Fibroblast of skin of scalp (primary cell): ENCODE measurements at places on chromosomes 5 and 9.

DNA sequence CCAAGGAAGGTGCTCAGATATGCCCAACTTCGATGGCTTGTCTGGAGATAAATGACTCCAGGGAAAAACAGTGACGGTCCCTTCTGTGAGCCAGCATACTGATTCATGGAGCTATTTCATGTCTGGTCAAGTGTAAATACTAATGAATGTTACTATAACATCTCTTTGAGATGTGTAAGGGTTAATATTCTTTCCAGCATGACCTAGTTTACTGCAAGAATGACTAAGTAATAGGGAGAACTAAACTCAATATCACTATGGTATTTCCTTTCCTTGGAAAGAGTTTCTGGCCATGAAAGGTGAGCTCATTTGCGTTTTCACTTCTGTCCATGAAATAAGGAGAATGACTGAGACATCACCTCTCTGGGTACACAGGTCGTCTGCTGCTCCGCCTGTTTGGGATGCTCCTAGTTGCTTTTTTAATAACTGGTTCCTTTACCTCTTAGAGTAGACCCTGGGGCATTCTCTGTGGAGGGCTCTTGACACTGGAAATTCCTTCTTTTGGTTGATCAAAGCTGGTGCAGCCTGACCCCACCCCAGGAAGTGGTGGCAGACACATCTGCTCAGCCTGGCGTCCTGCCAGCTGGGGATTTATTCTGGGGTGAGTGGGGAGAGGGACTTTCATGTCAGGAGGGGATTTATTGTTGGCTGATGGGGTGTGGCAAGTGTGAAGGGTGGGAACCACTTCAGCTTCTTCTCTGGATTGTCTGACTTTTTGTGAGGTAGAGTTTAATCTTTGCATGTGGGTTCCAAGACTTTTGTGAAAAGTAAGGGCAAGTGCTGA is 250.0 kb upstream of the MPDZ start:
- no peak for DNase-seq

- DNase-seq: peak; percentile 99
Observed at GRCh38 chr5:181223058-181223728, at the start of gene TRIM41. TSS of gene TRIM41 (plus strand) at chr5:181223281. CDS start at chr5:181224000, 719 bp downstream.

DNA sequence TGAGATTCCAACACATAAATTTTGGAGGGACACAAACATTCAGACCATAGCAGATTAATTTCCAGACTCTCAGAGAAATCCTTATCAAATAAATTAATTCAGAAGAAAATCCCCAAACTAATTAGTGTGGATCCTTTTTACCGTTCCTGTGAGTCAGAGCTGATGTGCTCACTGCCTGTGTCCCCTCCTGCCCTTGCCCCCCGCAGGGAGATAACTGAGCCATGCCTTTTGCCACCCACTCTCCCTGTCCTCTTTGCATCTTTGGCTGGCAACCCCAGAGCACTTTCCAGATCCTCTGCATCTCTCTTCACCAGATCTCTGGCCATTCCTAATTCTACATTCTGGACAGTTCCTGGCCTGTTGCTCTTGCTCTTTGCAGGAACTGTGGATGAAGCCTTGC is 135.4 kb upstream of the MAP1B start:
- DNase-seq: no peak

- DNase-seq: peak; percentile 15
Observed at GRCh38 chr9:113154471-113154870, 3.7 kb downstream of the SLC31A2 start.
